ENCODE measurements at places on chromosomes 11 and 22. TPM values are rescaled to one million over a fixed set of nuclear protein-coding genes. Genes with fewer than 3 reads are reported as not detected.

EIF3L gene
- total RNA-seq, result 269 TPM

GGTLC3 gene
- not detected for total RNA-seq

CCDC134 gene
- total RNA-seq, result 2.7 TPM

PGM2L1 gene
- 14.4 TPM for total RNA-seq

CTSW gene
- total RNA-seq, result 0.09 TPM

FOLR3 gene
- total RNA-seq, result 0.70 TPM

HOATZ gene
- not detected for total RNA-seq

ATG16L2 gene
- total RNA-seq, result 4.0 TPM

MMP13 gene
- not detected for total RNA-seq

KCNK4 gene
- not detected for total RNA-seq

FOLR1 gene
- total RNA-seq, result not detected

SAA2 gene
- total RNA-seq, result not detected

GCAT gene
- total RNA-seq, result 2.6 TPM

CTNND1 gene
- 61.6 TPM for total RNA-seq

OR5A1 gene
- not detected for total RNA-seq

PPP6R2 gene
- 9.4 TPM for total RNA-seq

PRR5L gene
- 10.4 TPM for total RNA-seq

BDNF gene
- 7.5 TPM for total RNA-seq

TSSK2 gene
- total RNA-seq, result not detected

UNC93B1 gene
- 74.8 TPM for total RNA-seq

CAPN5 gene
- total RNA-seq, result 7.2 TPM

B4GALNT4 gene
- total RNA-seq, result 14.5 TPM

TCF20 gene
- total RNA-seq, result 15.1 TPM

TXN2 gene
- 72.4 TPM for total RNA-seq

CCDC89 gene
- not detected for total RNA-seq

PAX6 gene
- total RNA-seq, result 0.90 TPM

EXPH5 gene
- 0.03 TPM for total RNA-seq

Measured in A549 treated with RU486 at 1 μM for 4 hours (cell line).